ENCODE measurements at places on chromosomes 13 and 19. TPM values are rescaled to one million over a fixed set of nuclear protein-coding genes. Genes with fewer than 3 reads are reported as not detected.

Gene KLK3
- total RNA-seq: not detected

Gene PLVAP
- 0.08 TPM for total RNA-seq

Gene ZNF738
- total RNA-seq: 11.4 TPM

Gene RXFP2
- not detected for total RNA-seq

Gene HSPB6
- total RNA-seq: 0.51 TPM

Gene ZNF45
- 15.6 TPM for total RNA-seq

Gene ELSPBP1
- not detected for total RNA-seq

- no peak for DNase-seq
These were observed 109.5 kb downstream of the COL4A1 start for GRCh38 chr13:110197471-110197870.

DNA sequence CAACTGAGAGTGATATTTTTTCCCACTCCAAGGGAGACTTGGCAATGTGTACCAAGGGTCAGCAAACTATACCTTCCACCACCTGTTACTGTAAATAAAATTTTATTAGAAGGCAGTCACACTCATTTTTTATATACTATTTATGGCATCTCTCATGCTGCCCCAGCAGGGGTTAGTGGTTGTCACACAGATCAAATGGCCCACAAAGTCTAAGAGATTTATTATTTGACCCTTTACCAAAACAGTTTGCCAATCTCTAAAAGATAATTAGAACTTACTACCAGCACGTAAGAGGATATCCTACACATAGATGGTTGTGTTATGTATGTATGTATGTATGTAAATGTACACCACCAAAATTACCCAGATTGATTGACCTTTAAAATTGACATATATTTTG, 185.1 kb downstream of the PRR20E start:
- no peak for DNase-seq

GRCh38 chr13:40371531-40372125, 294.8 kb downstream of the FOXO1 start:
- no peak for DNase-seq

DNA sequence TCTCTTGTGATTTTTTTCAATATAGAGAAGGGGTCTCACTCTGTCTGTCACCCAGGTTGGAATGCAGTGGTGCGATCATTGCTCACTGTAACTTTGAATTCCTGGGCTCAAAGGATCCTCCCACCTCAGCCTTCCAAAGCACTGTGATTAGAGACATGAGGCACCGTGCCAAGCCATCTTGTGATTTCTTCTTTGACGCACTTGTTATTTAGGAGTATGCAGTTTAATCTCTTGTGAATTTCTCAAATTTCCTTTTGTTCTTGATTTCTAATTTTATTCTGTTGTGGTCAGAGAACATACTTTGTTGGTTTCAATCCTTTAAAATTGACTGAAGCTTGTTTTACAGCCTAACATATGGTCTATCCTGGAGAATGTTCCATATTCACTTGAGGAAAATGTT, 14.5 kb downstream of the IPO5 start:
- no peak for DNase-seq

- no peak for DNase-seq
These were observed 1.6 kb upstream of the PRKACA start for GRCh38 chr19:14119146-14119545.

DNA sequence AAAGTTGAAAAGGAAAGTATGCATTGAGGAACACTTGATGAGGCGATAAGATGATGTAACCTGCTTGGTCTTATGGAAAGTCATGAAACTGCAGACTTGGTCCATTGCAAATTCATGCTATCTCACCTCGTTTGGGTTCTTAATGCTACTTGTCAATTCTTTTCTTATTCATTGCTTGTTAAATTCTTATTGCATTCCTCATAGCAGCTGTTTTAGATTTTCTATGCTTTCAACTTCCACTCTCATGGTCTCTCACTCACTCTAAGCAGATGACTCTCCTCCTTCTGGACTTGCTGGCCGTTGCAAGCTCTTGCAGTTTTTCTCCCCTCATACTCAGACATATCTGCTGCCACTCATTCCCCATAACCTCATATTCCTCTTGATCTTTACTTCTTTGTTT, 67.8 kb upstream of the CSNK1A1L start:
- no peak for DNase-seq

DNA sequence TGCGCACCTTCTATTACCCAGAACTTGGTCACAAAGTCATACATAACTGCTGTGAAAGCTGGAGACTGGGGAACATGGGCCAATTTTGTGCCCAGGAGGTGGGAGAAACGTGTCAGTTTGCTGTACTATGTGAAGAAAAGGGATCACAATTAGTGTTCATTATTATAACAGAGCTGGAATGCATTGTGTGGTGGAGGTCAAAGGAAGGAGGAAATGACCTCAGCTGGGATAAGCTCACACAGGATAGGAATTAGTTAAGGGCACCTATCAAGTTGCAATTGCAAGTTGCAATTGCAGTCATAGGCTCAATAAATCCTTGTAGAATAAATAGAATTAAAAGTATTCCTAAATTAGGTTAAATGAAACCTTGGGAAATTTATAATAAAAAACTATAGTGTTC, 103.9 kb upstream of the OBI1 start:
- DNase-seq: no peak

DNA sequence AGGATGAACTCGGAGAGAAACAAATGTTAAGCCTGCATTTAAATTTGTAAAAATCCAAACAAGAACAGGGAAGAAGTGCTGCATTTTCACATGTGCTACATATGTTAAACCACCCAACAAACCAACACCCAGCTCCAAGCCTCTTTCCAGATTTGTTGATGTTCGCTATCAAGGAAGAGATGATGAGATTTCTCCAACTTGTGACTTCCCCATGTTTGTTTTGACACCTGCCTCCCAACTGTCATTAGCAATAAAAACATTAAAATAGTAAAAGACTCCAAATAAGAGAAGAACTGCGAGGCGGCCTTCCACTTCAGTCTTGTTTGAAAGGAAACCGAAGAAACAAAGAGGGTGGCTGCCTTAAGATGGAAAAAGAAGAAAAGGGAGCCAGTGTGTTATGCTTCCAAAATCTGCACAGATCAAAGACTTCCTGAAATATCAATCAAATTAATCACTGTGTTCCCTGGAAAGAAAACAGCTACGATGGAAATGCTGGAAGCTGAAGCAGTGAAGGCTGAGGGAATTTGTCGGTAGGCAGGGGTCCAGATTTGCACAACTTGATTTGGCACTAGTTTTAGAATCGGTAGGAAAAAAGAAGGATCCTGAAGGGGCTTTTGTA, 14.0 kb upstream of the GGACT start:
- DNase-seq: no peak

GRCh38 chr19:7455600-7456296, 33.1 kb downstream of the PEX11G start:
- DNase-seq: no peak

DNA sequence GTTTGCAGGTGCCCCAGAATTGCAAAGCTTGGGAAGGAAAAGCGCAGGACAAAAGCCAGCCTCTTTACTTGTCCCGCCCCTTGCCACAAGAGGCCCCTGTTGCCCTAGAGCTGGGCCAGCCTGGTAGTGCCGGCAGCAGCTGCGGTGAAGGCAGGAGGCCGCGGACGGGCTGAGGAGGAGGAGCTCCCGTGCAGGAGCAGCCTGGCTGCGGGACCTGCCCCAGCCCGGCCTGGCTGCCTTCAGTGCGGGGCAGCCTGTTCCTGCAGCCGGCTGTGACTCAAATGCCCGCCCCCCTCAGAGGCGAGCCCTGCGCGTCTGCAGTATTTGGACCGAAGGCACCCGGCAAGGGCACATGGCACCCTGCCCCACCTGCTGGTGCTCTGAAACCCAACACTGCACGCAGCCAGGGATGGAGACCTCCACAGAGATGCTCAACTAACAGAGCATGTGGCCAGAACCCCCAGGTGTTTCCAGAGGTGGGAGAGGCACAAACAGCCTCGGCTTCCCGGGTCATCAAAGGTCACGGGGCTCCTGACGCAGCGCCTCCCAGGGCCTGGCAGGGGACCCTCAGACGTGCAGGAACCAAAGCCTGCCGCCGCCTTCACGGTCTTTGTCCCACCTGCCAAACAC, 29.7 kb downstream of the NAXD start:
- DNase-seq: no peak
